ENCODE measurements at places on chromosomes 16 and 17.

DNA sequence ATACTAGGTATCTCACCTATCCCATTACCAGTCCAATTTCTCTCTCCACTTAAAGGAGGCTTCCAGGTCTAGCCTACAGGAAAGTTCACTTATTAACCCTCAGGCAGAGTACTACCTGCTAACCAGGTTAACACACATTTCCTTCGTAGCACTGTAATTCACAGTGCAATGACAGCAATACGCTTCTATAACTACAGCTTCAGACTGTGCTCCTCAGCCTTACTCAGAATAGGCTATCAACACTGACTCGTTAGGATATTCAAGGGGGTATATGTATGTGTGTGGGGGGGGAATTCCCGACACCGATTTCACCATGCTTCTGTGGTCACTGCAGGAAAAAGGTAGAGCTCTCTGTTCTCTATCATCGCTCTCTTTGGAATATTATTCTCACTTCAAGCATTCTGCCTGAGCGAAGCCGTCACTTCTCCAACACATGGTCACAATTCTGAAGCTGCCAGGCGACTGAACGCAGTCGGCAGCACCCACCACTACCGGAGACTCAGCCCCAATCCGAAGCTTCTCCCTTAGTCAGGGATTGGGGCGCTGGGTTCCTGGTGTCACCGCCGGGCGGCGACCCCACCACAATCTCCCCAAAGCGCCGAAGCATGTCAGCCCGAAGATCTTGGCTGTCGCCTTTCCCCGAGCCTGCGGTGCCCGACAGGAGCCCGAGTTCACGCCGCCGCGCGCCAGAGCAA lies 618 bp downstream of the GGA3 start:
- DNase-seq: no peak

- DNase-seq: peak; percentile 75
Observed at GRCh38 chr17:6473128-6473767, 29.0 kb downstream of the PIMREG start.

DNA sequence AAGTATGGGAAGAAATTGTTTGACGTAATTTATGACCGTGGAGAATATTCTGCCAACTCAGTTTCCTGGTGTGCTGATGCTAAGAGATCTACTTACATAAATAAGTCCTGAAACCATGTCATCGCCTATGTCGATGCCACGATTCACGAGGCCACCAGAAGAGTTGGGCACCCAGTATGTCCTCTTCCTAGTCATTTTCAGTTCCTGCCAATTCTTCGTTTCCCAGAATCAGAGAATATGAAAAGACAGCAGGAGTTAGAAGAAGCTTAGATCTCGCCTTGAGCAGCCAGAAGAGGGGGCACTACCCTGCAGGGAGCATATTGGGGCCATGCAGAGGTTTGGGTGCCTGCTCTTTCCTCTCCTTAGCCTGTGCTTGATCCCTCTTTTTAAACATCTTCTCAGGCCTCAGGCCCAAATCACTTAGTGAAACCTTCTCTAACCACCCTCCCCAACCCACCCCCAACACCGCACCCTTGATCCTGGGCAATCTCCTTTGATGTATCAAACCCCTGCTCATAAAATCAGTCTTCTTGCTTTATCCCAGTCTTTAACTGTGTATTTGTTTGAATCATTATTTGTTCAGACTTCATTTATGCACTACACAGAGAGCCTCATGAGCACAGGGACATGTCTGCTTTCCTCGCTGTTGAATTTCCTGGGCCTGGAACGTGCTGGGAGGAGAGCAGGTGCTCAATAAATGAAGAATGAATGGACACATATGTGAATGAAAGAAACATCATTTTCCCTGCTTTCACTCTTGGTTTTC lies 12.2 kb upstream of the LONP2 start:
- DNase-seq: peak; percentile 70

DNA sequence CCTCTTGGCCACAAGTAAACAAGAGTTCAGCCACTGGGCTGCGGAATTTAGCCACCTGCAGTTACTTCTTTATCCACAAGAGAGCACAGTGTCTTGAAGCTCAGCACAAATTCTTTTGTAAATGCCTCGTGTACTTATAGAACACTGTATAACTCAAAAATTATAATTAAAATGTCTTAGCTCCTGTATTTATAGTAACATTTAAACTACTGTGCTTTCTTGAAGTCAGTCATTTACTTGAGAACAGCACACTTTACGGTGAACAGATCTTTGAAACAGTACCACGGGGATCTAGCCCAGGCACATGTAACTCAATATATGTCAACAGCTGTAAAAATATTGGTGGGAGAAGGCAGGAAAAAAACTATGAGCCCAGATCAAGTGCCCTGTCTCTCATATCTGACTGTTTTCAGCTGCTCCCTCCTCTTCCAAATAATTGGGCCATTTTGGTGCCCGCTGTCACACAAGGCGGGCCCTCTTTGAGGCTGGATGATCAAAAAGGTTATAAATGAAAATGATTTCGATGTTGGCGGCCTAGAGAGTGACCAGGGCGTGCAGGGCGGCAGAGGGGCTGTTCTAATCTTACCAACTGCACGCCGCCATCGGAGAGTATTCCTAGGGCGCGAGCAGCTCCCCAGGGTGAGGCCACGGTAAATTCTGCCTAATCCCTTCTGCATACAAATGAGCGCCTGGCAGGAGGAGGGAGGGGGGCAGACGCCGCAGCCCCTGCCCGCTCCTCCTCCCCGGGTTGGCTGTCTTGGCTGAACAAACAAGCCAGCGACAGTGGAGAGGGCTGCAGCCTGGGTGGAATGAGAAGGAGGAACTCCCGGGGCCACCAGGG lies 183.2 kb downstream of the C16orf78 start:
- DNase-seq: peak; percentile 46

DNA sequence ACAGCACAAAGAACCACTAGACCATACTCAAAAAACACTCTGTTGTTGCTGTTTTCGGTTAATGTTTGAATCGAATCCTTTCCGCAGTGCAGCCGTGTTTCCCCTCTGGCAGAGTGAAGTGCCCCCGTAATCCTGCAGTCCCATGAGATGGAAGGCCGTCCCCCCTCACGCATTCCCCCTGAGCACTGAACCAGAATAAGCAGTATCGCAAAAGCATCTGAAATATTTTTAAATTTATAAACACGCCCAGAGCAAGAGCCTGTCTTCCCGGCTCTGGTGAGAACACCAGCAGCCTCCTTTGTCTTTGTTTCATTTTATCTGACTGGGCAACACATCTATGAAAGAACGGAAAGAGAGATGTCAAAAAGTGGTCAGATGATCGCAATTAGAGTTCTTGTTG lies 121.0 kb upstream of the ADAMTS18 start:
- no peak for DNase-seq

- DNase-seq: no peak
Observed at GRCh38 chr17:59542960-59543635, 22.3 kb upstream of the DHX40 start.

- DNase-seq: no peak
Observed at GRCh38 chr17:39662551-39663339, 2.4 kb upstream of the TCAP start.

DNA sequence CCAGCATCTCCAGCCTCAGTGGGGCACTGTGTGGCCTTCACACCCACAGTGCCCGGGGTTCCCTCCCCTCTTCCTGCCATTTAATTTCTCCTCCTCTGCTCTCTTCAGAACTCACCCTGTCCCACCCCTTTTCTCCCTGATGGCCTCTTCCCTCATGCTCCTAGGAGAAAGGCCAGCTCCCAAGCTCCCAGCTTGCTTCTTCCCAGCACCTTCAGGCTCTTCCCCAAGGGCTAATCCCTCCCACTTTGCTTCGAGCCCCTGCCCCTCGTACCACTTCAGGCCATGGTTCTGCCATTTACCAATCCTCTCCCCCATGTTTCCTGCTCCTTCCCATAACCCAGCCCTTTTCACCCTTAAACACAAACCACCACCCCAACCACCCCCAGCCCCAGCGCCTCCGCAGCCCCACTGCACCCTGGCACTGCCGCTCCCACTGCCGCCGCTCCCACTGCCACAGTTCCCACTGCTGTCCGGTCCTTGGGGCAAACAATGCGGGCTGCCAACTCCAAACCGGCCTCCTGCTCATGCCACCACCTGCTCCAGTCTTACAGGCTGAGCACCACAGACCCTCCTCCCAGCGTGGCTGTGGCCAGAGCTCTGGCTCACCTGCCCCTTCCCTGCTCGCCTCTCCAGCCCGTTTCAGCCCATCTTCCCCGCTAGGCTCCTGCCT lies 28.6 kb downstream of the ADAM11 start:
- DNase-seq: no peak

GRCh38 chr17:28182559-28182958 lies 136.4 kb upstream of the TMEM97 start:
- peak; percentile 62 for DNase-seq

DNA sequence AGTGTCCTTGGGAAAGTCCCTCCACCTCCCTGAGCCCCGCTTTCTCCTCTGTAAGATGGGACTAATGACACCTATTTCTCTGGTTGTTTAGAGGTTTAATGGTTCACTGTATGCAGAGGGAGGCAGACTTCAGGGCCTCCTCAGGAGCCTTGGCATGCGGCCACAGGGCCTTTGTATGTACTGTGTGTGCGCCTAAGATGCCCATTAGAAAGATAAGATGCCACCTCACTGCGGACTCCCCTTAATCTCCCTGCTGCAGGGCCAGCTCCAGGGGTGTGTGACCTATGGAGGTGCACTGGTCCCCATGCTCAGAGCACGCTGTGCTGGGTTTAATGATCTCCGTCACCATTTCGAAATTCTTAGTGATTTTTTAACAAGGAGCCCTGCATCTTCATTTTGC lies 59.3 kb downstream of the TMEM235 start:
- peak; percentile 50 for DNase-seq

Measured in hematopoietic multipotent progenitor cell treated with erythropoietin and hydrocortisone succinate and interleukin-3 and kit ligand, for 4 days (in vitro differentiated cells).